RWPE2 (cell line): ENCODE measurements at places on chromosomes 7 and 10.

- no peak for DNase-seq
These were observed 13.1 kb upstream of the CUX1 start for GRCh38 chr7:101804088-101804963.

DNA sequence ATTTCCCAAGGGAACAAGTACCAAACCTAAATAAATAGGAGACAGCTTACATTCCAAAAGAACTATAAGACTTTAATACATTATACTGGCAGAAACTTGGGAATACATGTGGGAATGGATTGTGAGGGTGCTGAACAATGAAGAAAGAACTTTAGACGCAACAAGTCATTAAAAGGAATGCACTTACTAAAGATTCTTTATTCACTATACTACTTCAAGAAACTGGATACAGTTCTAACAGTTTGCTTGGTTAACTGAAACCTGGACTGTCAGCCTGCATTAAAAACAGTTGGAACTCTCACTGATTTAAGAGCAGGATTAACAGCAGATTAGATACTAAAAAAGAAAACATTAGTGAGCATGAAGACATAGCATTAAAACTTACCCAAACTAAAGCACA lies 12.0 kb downstream of the CACUL1 start:
- DNase-seq: no peak

- DNase-seq: no peak
These were observed 206.9 kb downstream of the EBF3 start for GRCh38 chr10:129756912-129757901.

GRCh38 chr10:128087146-128087883 lies 38.9 kb downstream of the MKI67 start:
- DNase-seq: no peak

GRCh38 chr7:127252377-127252713 lies 396 bp downstream of the GRM8 start:
- no peak for DNase-seq

DNA sequence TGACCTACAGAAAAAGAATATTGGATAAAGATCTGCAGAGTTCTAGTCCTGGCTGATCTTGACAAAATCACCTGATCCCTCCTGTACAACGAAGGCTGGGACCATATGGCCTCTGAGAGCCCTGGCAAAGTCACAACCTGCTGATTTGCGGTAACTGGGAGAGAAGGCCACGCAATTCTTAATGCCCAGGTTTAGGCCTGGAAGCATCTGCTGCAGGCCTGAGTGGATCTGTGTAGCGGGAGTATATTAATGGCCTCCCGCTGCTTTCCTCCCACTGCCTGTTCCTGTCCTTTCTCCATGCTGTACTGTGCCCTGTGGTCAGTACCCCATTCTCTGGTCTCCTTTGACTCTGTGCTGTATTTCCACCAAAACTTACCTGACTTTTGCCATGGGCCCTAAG lies 24.2 kb downstream of the AKR1B1 start:
- DNase-seq: no peak

DNA sequence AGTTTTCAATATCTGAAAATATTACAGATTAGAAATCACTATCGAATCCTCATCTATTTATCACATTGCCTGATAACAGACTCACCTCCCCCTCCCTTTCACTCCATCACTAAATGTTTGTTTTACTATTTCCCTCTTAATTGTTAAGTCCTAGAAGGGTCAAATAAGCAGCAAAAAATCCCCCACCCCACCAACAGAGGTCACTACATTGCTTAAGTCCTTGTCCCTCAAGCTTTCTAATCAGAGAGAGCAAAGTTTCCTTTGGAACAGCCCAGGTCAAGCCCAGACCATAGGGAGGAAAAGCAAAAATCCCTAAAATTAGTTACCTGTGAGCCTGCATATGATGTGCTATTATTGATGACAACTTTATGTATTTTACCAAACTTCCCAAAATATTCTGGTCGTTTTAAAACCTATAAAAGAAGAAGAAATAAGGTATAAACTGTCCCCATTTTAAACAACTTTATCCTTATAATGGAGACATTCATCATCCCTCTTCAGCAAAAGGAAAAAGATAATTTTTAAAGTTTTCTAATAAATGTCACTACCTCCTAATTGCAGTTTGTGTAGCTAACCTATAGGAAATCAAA lies 95.0 kb downstream of the CNOT4 start:
- no peak for DNase-seq

DNA sequence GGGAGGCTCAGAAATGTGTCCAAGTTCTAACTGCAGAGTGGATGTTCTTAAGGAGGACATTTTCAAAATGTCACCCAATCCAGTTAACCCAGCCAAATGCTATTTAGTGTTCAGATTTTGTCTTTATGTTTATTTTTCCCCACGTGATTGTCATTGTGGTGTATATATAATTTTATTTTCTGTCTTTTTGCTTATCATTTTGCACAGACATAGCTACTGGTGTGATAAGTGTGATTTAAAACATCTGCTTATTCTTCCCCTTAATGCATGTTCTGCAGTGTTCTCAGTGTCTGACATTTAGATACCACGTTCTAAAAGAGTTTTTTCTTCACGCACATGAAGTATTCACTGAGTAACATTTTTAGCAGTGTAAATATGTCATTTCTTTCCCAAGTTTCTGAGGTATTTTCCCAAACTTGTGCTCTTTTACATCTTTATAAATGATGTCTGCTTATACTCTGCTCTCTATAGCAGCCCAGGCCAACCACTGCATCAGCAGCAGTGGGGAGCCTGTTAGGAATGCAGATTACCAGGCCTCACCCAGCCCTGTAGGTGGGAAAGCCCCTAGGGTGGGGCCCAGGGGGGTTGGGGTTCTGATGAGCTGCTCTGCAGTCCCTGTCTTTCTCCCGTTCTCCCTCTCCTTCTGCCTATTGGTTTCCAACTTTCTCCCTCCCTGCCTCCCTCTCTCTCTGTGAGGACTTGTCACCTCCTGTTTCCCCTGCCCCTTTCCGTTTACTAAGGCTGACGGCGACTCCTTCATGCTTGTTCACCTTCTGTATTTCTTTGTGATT lies 20.8 kb downstream of the ADCY1 start:
- DNase-seq: peak; percentile 11

DNA sequence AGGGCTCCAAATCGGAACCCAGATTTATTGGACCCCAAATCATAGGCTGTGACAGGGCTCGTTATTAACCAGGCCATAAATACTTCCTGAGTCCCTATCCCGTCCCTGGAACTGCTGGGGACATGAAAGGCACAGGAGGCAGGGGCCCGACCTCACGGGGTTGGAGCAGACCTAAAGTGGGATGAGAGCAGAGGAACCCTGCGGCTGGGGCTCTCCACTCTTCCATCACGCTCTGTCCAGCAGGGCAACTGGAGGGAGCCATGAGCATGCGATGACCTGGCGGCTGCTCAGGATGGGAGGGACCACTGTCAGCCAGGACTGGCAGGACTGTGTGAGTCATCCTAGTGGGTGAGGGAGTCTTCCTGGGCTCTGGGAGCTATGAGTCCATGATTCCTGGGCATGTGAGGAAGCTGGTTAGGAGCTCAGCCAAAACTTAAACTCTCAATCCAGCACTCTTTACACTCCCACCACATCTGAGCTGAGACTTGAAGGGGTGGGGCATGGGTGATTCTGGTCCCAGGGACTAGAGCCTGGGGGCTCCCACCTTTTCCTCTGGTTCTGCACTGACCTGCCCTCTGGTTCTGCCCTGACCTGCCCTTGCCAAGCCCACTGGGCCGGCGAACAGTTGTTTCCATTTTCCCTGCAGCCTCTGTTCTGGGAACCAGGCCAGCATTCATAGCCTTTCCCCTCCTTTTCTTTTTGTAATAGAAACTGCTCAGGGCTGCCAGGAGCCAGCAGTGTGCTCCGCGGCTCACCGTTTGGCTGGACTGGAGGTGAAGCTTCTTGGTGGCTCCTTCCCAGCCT lies 47.1 kb downstream of the SYPL1 start:
- peak; percentile 98 for DNase-seq

- no peak for DNase-seq
These were observed 15.3 kb downstream of the KCNH2 start for GRCh38 chr7:150962553-150963399.

- no peak for DNase-seq
These were observed 61.1 kb upstream of the DDC start for GRCh38 chr7:50626286-50626685.

DNA sequence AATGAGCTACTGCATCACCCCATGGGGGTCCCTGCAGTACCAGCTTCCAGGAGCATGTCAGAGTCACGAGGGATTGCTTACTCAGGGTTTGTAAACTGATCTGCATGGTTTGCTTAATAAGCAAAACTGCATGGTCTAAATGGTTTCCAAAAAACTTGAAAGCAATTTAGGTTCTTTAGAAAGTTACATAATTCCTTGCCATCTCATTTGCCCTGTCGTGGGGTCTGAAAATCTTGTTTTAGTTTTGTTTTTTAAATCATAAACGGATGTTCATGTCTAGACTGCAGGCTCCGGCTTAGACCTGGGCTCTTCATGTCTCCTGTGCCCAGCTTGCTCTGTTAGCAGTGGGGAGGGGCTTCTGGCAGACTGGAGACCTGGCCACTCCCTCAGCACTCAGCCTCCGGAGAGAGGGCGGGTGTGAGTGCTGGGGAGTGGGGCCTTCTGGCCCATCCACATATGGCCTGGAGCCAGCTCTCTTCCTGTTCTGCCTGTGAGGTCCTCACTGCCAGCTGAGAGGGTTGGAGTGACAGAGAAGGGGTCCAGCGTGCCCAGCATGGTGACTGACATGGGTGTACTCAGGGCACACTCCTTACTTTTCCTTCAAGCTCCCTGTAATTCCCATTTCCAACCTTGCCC lies 17.5 kb downstream of the PRF1 start:
- DNase-seq: no peak

DNA sequence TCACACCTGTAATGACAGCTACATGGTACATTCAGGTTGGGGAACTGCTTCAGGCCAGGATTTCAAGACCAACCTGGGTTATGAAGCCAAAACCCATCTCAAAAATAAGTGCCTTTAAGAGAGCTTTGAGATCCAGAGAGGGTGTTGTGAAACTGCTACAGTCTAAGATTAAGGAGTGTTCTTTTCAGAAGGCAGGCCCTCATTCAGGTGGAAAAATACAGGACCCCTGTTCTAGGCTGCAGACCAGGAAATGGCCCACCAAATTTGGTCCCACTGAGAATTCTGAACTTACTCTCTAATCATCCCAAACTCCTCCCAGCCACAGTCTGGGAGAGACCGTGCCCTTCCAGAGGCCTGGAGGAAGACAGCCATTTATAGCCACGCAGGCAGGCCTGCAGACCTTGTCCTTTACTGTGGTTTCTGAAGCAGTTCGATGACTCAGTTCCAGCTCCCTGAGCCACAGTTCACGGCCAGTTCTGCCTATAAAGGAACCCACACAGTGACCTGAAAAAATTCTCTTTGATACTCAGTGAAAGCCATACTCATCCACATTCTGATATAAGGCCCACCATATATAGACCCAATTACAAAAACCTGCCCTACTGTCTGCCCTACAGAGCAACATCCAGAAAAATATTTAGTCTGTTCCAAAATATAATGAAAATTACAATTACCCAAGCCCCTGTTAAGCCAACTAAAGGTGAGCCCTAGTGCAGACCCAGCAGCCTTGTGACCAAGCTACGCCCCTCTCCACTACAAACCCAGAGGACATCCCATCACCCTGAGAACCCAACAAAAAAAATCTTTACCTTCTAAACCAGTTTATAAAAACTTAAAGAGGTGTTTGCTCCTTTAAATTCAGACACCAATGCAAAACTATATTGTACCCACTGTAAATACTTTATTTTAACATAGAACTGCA lies 21.2 kb downstream of the ZNF680 start:
- no peak for DNase-seq

GRCh38 chr10:44922021-44922420 lies 10.9 kb downstream of the TMEM72 start:
- no peak for DNase-seq

- DNase-seq: no peak
These were observed 82.4 kb downstream of the PHYHIPL start for GRCh38 chr10:59258890-59259289.
